ENCODE measurements at places on chromosomes 4 and X. TPM values are rescaled to one million over a fixed set of nuclear protein-coding genes. Genes with fewer than 3 reads are reported as not detected.

- no peaks in the 10 kb centered on the region for H3K36me3 ChIP-seq
- no peak overlapping the region for H3K27ac ChIP-seq
- no peaks in the 10 kb centered on the region for H3K4me1 ChIP-seq
- no peaks in the 10 kb centered on the region for H3K27me3 ChIP-seq
- H3K4me3 ChIP-seq, result no peak overlapping the region
- no peak for DNase-seq
Measured at GRCh38 chr4:4625488-4625887, 83.6 kb upstream of the STX18 start.

DNA sequence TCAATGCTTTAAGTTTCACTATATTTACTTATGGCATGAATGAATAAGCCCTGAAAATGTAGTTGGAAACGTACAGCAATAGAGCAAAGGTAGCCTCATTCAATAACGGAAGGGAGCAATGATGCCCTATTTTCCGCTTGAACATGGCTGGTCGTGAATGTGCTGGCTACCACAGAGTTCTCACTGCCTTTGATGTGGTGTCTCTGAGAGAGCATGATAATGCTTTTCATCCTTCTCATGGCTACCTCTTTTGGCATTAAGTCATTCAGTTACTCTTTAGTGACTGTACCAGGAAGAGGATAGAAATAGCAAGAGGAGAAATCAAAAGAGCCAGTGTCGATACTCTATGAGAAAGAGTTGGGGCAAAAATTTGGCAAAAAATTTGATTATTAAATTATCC lies 308.0 kb downstream of the PPP3CA start:
- H3K4me1 ChIP-seq, result peaks cover 6% of the 10 kb centered on the region
- H3K36me3 ChIP-seq, result peaks cover 7% of the 10 kb centered on the region
- no peak for DNase-seq
- H3K4me3 ChIP-seq, result no peak overlapping the region

DNA sequence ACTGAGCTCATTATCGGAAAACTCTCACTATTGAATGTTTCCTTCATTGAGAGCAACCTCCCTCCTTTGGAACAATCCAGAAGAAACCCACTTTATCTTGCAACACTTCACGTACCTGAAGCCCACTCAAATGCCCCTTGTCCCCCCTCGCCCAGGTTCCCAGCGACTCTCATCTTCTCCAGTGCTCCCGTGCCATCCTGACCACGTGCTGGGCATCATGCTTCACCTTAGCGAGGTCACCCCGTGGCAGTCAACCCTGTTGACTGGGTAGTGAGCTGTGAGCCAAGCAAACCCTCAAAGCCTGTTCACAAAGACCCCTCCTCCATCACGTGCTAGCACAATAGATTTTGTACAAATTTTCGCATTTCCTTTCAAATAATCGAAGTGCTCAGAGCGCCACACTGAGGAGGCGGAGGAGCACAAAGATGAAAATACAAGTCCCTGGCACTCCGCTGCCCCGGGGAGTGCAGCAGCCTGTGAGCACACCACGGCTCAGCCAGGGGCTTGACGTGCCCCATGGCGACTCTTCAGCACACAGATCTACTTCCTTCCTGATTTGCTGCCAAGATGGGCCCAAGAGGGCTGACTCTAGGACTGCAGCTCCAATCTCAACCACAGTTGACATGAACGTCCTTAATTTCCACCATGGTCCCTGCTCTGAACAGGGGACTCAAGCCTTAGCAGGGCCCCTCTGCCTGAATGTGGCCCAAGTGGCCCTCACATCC lies 15.6 kb downstream of the PDZD4 start:
- DNase-seq, result no peak
- H3K36me3 ChIP-seq, result no peaks in the 10 kb centered on the region
- no peak overlapping the region for H3K4me3 ChIP-seq
- H3K27me3 ChIP-seq, result no peaks in the 10 kb centered on the region
- H3K4me1 ChIP-seq, result no peaks in the 10 kb centered on the region
- H3K27ac ChIP-seq, result no peak overlapping the region

Gene UNC5C
- polyA plus RNA-seq, result 0.04 TPM

GRCh38 chr4:112076919-112077608 lies 68.2 kb upstream of the FAM241A start:
- no peaks in the 10 kb centered on the region for H3K36me3 ChIP-seq
- no peaks in the 10 kb centered on the region for H3K4me1 ChIP-seq
- H3K27me3 ChIP-seq, result no peaks in the 10 kb centered on the region

DNA sequence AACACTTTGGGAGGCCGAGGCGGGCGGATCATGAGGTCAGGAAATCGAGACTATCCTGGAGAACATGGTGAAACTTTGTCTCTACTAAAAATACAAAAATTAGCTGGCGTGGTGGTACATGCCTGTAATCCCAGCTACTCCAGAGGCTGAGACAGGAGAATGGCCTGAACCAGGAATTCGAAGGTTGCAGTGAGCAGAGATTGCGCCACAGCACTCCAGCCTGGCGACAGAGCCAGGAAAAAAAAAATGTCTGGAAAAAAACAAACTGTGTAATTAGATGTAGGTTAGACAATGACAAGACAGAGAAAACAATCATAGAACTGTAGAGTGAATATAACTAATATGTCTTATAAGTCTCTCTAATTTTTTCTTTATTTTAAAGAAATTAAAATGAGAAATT lies 1002.5 kb upstream of the LCORL start:
- H3K4me1 ChIP-seq, result no peaks in the 10 kb centered on the region
- H3K4me3 ChIP-seq, result no peak overlapping the region
- no peaks in the 10 kb centered on the region for H3K36me3 ChIP-seq
- no peak overlapping the region for H3K27ac ChIP-seq
- no peak for DNase-seq

DNA sequence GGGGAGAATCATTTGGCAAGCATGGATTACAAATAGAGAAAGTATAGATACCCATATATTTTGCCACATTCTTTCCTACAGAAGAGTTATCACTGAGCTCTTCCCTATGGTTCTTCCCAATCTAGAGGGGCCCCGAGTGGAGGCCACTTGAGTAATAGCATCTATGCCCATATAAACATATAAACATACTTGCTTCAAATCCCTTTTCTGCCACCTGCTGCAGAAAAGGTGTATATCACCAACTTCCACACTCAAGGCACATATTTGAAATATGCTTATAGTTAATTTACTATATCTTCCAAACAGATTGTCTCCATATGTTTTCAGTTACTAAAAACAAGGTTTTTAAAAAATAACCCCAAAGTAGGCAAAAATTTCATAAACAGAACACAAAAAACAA lies 642.8 kb upstream of the DIPK2B start:
- no peak overlapping the region for H3K27ac ChIP-seq
- no peaks in the 10 kb centered on the region for H3K27me3 ChIP-seq
- H3K36me3 ChIP-seq, result no peaks in the 10 kb centered on the region

- H3K27ac ChIP-seq, result no peak overlapping the region
- no peaks in the 10 kb centered on the region for H3K36me3 ChIP-seq
- DNase-seq, result no peak
- H3K4me1 ChIP-seq, result no peaks in the 10 kb centered on the region
Measured at GRCh38 chr4:30473225-30473624, 246.9 kb upstream of the PCDH7 start.

Gene RNF128
- polyA plus RNA-seq, result 6.7 TPM

DNA sequence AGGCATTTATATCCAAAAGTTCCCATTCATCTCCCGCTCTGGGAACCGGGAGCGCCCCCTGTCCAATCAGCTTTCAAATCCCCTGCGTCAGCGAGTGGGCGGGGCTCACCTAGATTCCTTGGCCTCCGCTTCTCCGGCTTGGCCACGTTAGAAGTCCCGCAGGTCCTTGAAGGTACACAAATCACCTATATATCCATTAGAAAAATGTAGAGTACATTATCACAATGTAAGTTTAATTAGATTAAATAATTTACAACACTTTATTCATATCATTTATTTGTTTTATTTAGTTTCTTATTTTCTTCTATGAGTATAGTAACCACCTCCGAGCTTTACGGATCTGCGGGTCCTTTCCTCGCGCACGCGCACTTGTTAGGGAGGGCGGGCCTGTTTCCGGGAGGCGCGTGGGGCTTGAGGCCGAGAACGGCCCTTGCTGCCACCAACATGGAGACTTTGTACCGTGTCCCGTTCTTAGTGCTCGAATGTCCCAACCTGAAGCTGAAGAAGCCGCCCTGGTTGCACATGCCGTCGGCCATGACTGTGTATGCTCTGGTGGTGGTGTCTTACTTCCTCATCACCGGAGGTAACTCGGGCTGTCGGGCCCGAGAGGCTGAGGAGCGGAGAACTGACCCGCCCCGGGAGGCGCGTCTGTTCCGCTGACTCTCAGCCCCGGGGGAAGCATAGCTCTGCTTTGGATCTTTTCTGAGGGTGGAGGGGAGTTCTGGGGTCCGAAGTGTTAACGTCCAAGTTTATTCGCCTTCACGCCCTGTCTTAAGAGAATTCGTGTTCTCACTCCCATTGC lies at the start of gene OSTC:
TSS of gene OSTC (plus strand) at position 388 of the 802 bp plus-strand sequence. CDS start at position 445, 57 bp downstream.
- H3K27me3 ChIP-seq, result no peaks in the 10 kb centered on the region
- peak within 1 kb of the TSS; percentile 93 for H3K27ac ChIP-seq
- peak within 1 kb of the TSS; percentile 99 for H3K4me3 ChIP-seq
- H3K4me1 ChIP-seq, result peaks cover 12% of the 10 kb centered on the region
- peak; percentile 97 for DNase-seq

Gene CCDC120
- 0.48 TPM for polyA plus RNA-seq

DNA sequence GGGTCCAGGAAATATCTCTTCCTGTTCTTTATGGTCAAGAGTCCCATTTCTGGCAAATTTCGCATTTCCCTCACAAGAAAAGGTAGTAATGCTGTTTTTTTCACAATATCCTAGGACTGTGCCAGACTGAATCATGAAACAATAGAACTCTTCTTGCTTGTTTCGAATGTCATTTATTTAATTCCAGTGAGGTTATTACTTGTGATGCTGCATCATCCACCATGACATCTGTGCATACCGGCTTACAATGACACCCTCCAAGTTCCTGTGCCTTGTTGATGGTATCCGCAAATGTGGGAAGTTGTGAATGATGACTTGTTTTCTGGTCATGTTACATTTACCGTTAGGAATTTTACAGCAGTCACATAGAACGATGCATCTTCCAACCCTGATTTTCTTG lies 42.9 kb upstream of the SPRY1 start:
- no peaks in the 10 kb centered on the region for H3K27me3 ChIP-seq
- H3K4me3 ChIP-seq, result no peak overlapping the region
- no peaks in the 10 kb centered on the region for H3K36me3 ChIP-seq

GRCh38 chr4:108988464-108989195 lies 225.8 kb upstream of the ETNPPL start:
- H3K27me3 ChIP-seq, result no peaks in the 10 kb centered on the region
- H3K4me3 ChIP-seq, result no peak overlapping the region
- H3K27ac ChIP-seq, result no peak overlapping the region
- no peaks in the 10 kb centered on the region for H3K36me3 ChIP-seq

- no peak overlapping the region for H3K27ac ChIP-seq
- no peak overlapping the region for H3K4me3 ChIP-seq
- DNase-seq, result no peak
- H3K4me1 ChIP-seq, result no peaks in the 10 kb centered on the region
- H3K36me3 ChIP-seq, result no peaks in the 10 kb centered on the region
Measured at GRCh38 chrX:55582447-55582846, 40.8 kb upstream of the FOXR2 start.

Gene CCDC149
- 7.5 TPM for polyA plus RNA-seq

DNA sequence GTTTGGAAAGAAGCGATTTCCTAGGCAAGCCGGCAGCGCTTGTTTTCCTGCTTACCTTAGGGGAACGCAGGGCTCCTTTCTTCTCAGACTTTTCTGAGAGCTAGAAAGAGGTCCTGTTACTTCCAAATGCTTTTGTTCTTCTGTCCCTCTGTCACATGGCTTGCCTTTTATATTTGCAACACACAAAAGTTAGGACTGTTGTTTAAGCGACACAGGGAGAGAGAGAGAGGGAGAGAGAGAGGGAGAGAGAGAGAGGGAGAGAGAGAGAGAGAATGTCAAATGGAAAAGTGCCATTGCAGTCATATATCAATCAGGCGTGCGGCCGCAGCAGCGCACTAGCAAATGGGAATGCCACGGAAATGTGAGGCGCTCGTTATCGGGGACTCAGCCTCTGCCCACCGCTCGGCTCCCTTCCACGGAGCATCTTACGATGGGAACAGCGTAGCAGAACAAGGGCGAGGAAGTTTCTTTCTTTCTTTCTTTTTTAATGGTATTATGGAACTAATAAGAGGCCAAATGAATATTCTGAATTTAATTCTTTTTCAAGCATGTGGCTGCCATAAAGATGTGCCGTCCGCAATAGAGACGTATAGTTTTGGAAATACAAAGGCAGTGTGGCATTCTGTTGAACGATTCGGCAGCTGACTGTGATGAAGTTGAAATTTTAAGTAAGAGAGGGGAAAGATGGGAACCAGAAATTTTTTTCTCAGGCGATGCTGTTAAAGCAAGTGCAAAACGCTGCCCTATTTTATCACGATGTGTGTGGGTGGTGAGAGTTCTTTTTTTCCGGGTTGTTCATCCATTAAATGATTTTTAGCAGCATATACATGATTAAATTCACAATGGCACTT lies at the start of gene NDP:
TSS of gene NDP (minus strand) at position 142 of the 851 bp plus-strand sequence. CDS start 14,745 bp downstream, outside the sequence.
- H3K4me3 ChIP-seq, result peak within 1 kb of the TSS; percentile 53
- H3K36me3 ChIP-seq, result no peaks in the 10 kb centered on the region
- no peaks in the 10 kb centered on the region for H3K27me3 ChIP-seq
- no peak for DNase-seq
- no peak within 1 kb of the TSS for H3K27ac ChIP-seq

- H3K27me3 ChIP-seq, result no peaks in the 10 kb centered on the region
- no peak for DNase-seq
- H3K36me3 ChIP-seq, result no peaks in the 10 kb centered on the region
- no peak overlapping the region for H3K4me3 ChIP-seq
- H3K27ac ChIP-seq, result no peak overlapping the region
- no peaks in the 10 kb centered on the region for H3K4me1 ChIP-seq
Measured at GRCh38 chr4:135411251-135411650, 1209.7 kb upstream of the PABPC4L start.

DNA sequence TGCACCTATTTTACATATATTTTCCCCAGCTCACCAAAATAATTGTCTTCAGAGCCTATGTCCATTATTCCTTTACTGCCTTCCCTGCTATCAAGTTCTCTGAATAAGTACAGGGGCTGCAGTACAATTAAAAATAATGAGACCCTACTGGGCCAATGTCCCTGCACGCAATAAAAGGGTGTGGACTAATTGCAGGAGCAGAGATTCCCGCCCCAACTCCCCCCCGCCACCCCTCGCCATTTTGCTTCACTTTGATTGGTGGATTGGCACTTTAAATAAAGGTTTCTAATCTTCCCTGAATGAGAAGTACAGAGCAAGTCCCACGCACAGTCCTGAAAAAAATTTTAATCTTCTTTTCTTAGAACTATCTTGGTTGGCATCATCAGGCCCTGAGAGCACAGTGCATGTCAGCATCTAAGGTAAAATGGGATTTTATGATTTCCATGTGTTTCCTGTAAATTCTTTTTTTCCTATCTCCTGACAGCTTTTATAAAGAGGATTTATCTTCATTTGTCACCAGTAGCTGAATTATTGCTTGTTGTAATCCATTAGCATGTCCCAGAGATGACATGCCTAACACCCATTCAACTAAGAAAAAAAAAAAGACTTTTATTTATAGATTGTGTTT lies at the start of gene AMBN:
TSS of gene AMBN (plus strand) at position 302 of the 628 bp plus-strand sequence. CDS start at position 405, 103 bp downstream.
- no peak within 1 kb of the TSS for H3K4me3 ChIP-seq
- H3K27me3 ChIP-seq, result no peaks in the 10 kb centered on the region
- H3K36me3 ChIP-seq, result no peaks in the 10 kb centered on the region
- no peaks in the 10 kb centered on the region for H3K4me1 ChIP-seq

DNA sequence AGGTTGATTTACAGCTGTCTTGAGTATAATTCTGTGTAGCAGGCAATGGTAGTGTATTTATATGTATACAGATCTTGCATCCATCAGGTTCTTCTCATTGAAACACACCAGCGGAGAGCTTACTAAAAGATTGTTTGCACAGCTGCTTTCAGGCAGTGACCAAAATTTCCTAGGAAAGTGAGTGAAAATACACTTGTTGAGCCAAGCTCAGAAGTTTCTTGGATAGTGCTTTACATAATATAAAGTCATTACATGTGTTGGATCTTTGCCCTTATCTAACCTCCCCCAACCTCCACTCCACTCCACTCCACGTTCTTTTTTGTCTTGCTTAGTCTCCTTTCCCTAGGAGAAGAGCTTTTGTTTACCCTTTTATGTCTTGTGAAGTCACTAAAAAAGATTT lies 34.1 kb downstream of the CNKSR2 start:
- no peaks in the 10 kb centered on the region for H3K4me1 ChIP-seq
- DNase-seq, result no peak
- no peak overlapping the region for H3K4me3 ChIP-seq
